ENCODE measurements at places on chromosomes 6 and 20.

DNA sequence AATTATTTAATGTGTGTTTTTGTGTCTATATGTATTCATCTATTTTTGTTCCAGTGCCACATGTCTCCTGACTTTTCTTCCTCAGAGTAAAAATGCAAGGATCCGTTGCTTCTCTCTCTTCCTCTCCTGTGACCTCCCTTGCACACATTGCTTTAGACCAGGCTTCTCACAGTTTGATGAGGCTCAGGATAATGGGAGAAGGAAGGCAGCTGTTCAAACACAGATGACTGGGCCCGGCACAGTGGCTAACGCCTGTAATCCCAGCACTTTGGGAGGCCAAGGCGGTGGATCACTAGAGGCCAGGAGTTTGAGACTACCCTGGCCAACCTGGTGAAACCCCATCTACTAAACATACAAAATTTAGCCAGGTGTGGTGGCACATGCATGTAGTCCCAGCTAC, 241.9 kb downstream of the SAMD5 start:
- DNase-seq, result no peak

- no peak for DNase-seq
Measured at GRCh38 chr20:19996917-19997316, 20.2 kb upstream of the NAA20 start.

GRCh38 chr6:10276106-10276505, 138.8 kb downstream of the TFAP2A start:
- DNase-seq, result no peak

DNA sequence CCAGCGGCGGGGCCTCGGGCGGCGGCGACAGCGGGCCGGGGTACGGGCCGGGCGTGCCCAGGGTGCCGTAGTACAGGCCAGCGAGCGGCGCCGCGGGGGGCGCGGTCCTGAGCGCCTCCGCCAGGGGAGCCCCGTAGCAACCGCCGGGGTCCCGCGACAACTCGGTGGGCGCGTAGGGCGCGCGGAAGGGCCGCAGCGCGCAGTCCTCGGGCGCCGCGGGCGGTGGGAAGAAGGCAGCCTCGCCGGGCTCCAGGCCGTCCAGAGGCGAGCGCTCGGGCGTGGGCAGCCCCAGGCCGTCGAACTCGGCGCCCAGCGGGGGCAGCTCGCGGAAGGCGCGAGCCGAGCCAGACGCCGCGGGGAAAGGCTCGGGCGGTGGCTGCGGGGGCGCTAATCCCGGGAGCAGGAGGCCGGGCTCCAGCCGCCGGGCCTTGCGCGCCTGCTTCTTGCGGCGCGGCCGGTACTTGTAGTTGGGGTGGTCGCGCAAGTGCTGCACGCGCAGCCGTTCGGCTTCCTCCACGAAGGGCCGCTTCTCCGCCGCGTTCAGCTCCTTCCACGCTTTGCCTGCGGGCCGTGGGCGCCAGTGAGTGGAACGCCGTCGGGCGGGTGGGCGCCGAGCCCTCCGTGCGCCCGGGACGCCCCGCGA, 916 bp downstream of the SOX18 start:
- DNase-seq, result no peak

DNA sequence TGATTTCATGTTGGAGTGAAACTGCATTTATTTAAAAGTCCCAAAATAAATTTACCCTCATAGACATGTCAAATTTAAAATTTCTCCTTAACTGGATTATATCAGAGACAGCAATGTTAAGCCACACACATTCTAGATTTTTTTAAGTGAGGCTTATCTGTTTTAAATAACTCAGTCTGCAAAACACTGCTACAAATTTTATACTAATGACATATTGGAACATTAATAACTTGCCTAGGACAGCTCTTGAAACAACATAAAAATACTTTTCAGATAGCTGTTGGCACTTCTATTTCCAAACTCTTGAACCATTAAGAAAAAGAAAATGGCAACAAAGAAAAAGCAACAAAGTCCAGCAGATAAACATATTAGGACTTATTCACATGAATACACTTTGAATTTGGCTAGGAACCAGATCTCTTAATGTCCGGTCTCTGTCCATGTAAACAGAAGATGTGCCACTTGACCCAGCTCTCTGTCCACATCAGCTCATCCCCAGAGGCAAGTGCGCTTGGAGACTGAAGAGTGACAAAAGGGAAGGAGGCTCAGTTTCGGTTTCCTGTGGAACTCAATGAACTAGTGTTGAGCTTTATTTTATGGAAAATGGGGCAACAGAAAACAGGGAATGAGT, 219.3 kb upstream of the THBS2 start:
- no peak for DNase-seq
